IMR-90 (cell line): ENCODE measurements at places on chromosomes 3 and 15.

GRCh38 chr15:62547584-62547983, 382.5 kb upstream of the C2CD4B start:
- no peak for DNase-seq

GRCh38 chr3:149215515-149215914, 6.1 kb downstream of the CP start:
- no peak for DNase-seq

DNA sequence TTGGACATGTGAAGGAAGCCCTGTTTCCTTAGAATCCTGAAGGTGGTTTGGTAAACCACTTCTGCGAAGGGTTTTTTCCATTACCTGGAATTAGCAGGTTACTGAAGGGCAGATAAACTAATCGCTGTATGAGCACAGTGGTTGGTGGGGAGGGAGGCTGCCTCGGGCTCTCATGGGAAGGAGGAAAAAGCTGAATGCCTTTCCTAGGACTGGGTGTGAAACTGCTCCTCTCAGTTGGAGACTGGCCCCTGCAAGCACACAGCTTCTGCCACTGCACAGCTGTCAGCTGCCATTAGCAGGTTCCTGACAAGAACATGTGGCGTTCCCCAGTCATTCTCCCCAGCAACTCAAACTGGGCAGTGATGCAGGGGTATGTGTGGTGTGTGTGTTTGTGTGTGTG, 376.3 kb downstream of the GAP43 start:
- peak; percentile 20 for DNase-seq

- no peak for DNase-seq
Measured at GRCh38 chr3:195907934-195908693, at the start of gene TNK2. TNK2 (minus strand) TSS chr3:195908551; CDS start chr3:195888588, 19,963 bp downstream.

- no peak for DNase-seq
Measured at GRCh38 chr3:195557322-195557721, 14.2 kb upstream of the PPP1R2 start.

DNA sequence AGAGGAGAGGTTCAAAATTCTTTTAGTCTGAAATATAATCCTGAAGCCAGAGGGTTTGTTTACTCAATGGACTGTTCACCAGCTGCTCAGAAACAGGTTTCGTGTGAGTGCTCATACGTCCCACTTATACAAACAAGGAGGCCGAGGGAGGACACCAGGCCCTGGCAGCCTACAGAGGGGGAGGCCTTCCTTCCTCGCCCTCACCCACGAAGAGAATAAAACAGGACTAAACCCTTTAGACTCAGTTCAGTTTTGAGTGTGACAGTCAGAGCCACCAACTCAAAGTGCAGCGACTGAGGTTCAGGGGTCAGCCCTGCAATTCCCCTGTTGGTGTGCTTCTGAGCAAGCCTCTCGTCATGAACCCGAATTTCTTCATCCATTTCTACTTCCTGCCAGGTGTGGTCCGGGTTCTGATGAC, 17.3 kb downstream of the FAM174B start:
- peak; percentile 20 for DNase-seq

GRCh38 chr3:168844894-168845482, 749.3 kb upstream of the GOLIM4 start:
- no peak for DNase-seq

GRCh38 chr3:190902292-190902691, 39.8 kb upstream of the GMNC start:
- DNase-seq = no peak

- DNase-seq = no peak
Measured at GRCh38 chr3:41324156-41324475, 124.8 kb downstream of the CTNNB1 start.

DNA sequence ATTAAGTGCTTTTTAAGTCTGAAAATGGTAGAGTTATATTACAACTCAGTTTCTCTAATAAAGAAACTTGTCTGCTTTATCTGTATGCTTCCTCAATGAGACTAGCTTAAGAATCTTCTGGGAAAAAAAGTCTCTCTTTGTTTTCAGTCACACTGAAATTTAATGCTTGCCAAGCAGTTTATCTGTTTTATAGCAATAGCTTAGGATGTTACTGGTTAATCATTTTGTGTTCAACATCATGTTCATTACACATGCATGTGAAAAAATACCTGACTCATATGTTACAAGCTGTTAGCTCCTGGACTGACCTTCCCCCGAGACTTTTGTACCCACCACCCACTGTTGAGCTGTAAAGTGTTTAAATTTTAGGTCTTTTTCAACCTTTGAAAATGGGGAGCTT, 706.2 kb upstream of the CBLB start:
- no peak for DNase-seq

- DNase-seq = no peak
Measured at GRCh38 chr3:122936986-122937385, 90.6 kb downstream of the SEMA5B start.

- no peak for DNase-seq
Measured at GRCh38 chr3:149310796-149311534, 22.5 kb downstream of the TM4SF18 start.

DNA sequence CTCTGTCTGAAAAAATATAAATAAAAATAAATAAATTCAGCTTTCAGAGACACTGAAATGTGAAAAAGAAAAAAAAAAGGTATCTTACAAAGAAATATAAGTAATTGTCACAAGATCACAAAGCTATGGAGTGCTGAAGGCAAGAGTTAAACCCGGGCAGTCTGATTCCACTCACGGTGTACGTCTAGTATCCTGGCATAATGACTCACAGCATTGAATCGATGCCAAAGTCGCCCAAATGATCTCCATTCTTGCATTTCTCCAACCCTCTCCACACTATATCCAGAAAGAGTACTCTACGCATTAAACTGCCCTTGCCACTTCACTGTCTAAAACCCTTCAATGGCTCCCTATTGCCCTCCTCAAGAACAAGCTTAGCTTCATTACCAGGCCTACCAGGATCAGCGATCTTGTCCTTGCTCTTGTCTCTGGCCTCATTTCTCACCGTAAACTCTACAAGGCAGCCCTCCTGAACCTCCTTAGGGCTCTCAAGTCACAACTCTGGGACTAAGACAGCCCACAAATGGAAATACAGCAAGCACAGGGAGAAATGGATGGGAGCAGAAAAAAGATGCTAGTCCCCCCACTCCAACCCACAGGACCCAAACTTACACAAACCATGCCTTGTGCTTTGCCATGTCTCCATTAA, 7.7 kb downstream of the SUCLG2 start:
- peak; percentile 10 for DNase-seq

DNA sequence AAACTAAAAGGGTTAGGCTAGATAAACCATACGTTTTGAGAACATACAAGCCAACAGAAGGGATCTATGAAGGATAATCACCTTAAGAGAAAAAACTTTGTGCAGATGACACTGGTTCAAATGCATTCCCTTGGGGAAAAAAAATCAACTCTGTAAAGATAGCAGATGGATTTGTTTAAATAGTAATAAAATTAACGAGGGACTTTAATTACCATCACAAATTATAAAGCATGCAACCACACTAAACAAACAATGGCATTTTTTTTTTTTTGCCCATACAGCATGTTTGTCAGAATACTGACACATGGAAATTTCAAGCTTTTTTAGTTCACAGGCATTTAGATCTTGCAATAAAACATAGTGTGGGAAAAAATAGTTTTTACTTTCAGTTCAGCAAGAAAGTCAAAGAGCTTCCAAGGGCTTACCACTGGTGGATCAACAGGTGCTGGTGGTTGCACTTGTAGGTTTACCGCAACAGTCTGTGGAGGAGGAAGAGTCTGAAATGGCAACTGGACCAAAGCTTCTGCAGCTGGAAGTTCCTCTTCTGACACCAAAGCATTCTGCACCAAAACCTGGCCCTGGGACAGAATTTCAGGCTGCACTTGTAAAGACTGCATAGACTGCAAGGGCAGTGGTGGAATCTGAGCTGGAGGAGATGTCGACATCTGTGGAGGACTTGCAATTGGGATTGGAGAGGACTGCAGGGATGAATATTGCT, 53.1 kb downstream of the PHC3 start:
- DNase-seq = no peak

DNA sequence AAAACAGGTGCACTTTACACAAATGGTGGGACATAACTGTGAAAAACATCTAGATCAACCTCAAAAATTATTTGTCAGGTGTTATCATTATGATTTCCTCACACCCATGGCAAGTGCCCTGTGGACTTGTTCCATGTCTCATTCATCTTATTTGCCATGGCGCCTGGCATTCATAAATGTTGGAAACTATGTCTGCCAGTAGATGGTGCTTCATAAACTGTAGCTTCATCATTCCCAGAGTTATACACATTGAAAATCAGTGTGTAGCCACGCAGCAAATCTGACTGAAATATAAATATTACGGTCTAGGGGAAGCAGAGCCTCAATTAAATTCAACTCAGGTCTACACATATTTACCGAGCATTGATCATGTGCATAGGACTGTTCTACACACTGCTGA, 90.7 kb downstream of the IMPG2 start:
- DNase-seq = no peak

GRCh38 chr15:40843885-40844695, at the start of gene SPINT1:
SPINT1 (plus strand) TSS chr15:40844048; CDS start chr15:40844555, 507 bp downstream.
- DNase-seq = no peak

- DNase-seq = no peak
Measured at GRCh38 chr3:165403666-165404065, 207.5 kb upstream of the SLITRK3 start.

GRCh38 chr3:54713455-54713854, 214.4 kb downstream of the LRTM1 start:
- no peak for DNase-seq

GRCh38 chr15:77526595-77527163, 106.0 kb downstream of the HMG20A start:
- DNase-seq = no peak

DNA sequence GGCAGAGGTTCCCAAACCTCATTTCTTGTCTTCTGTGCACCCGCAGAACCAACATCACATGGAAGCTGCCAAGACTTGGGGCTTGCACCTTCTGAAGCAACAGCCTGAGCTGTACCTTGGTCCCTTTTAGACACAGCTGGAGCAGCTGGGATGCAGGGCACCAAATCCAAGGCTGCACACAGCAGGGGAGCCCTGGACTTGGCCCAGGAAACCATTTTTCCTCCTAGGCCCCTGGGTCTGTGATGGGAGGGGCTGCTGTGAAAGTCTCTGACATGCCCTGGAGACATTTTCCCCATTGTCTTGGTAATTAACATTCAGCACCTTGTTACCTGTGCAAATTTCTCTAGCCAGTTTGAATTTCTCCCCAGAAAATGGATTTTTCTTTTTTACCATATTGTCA, 33.6 kb upstream of the TMEM45A start:
- DNase-seq = no peak

DNA sequence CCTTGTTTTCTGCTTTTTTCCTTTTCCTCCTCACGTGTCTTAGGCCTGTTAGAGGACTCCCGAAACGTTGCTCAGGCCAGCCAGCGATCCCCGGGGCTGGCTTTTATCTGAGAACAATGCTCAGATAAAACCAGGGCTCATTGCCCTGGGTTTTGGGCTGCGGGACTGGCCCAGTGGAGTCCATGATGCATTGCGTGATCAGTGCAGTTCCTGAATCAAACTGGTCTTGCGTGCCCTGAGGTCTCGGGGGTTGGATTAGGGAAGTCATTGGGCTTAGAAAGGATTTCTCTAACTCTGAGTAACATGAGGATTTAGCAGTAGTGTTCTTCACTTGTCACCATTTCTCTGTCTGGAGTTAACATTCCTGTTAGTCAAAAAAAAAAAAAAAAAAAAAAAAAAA, 66.3 kb downstream of the CCR1 start:
- no peak for DNase-seq

GRCh38 chr15:41445399-41445798, 28.5 kb downstream of the RTF1 start:
- DNase-seq = no peak

DNA sequence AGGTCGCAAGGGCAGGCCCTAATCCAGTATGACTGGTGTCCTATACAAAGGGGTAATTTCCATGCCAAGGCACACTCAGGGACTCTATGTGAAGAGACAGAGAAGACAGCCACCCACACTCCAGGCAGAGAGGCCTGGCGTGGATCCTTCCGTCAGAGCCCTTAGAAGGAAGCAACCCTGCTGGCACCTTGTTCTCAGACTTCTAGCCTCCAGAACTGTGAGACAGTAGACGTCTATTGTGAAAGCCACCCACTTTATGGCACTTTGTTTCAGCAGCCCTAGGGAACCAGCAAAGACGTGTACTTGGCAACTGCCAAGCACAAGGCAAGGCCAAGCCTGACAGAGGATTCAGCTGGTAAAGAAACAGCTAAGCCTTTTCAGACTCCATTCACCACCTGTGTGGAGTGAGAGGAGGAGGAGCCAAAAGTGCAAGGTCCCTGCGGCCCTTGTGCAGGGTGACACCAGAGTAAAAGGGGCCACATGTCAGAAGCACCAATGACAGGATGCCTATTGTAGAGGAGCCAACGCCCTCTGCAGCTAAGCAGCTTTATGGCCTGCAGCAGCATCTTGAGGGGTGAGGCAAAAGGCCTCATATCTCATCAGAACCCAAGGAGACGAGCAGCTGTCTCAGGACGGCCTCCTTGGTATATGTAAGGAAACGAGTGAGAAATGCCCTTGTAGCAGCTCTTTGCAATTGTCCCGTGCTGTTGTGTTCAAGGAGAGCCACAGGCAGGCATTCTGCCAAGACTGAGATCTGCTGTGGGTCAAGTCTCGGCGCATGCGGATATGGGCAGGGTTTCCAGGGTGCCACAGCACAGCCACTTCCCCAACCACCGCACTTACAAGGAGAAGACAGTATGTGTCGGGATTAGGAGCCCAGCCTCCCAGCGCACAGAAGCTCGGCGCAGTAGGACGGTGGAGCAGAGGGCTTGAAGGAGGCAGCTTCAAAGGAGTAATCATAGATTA, 121.5 kb upstream of the LIPC start:
- no peak for DNase-seq

DNA sequence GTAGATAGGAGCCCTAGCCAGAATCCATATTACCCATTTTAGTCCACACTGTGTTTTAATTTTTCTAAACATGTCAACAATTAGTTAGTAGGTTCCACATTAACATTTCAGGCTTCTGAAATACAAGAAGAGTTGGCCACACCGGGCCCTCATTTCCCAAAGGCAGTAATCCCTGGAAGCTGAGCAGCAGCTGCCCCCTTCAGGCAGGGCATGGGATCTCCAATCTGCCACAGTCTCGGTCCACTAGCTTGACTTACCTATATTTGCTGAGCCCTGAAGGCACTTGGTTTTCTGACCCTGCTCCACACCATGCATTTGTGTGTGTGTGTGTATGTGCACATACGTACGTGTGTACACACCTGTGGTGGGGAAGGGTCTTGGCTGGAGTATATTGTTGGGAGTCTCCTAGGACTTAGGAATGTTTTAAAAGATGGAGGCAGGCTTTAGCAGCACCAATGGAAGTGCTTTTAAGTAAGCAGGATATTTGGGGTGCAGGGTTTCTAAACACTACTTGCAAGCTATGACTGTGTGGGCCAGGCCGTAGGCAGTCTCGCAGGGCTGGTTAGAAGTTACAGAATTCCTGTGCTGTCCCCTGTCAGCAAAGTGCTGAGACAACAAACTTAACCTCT, 71.2 kb upstream of the SOX14 start:
- no peak for DNase-seq

- no peak for DNase-seq
Measured at GRCh38 chr3:10614168-10614567, 108.8 kb upstream of the ATP2B2 start.
